ACHN (cell line): ENCODE measurements at places on chromosomes 7 and 10.

GRCh38 chr10:122852261-122852660 lies 6.6 kb upstream of the CUZD1 start:
- no peak for DNase-seq

DNA sequence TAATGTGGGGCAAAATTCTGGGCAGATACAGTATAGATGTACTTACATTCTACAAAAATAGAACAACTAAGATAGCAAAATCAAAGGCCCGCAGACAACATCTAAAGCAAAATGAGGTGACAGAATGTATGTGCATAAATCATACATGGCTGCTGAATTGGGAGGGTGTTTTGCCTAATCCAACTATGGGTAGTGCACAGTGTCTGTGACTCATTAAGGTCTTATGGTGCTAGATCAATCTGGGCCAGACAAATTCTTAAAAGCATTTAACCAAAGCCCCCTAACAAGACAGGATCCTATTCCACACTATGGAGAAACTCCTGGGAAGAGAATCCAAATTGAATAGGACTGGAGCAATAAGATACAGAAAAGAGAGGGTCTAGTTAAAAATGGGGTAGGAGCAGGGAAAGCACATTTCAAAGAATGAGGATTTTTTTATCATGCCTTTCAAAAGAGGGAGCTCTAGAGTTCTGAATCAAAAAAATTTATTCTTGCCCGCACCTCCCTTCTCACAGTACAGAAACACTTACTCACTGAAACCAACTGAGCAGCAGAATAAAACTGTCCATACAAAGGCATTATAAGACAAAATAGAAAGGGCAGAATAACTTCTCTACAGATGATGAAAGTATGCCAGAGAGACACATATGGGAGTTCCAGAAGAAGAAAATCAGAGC lies 181.3 kb downstream of the RNLS start:
- peak; percentile 44 for DNase-seq

DNA sequence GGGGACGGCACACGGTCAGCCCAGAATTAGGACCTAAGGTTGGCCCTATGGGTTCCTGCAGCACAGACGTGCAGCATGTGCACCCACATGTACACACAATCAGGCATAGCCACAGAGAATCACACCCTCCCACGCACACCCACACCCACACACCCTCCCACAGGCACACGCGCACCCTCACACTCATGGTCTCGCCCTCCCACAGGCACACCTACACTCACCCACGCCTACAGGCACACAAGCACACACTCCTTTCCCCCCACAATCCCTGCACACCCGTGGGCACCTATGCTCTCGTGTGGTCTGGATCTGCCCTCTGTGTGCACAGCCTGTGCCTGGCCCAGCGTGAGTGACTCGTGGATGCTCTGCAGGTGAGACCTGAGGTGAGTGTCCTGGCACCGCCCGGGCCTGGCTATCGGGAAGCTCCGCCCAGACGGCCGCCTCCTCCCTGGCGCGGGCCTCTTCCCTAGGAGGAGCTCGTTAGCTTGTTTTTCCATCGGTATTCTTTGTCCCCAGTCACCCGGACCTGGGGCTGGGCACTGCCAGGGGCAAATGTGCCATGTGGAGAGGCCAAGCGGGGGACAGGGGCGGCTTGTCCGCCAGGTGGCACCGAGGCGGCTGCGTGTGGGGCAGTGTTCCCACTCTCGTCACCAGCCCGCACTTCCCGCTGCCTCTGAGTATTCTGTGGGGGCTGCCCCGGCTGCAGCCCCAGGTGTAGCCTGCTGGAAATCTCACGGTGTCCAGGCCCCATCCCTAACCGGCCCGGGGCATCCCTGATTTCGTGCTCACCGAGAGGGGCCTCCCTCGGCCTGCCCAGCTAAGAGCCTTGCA lies 110.2 kb upstream of the FAM20C start:
- DNase-seq, result no peak

DNA sequence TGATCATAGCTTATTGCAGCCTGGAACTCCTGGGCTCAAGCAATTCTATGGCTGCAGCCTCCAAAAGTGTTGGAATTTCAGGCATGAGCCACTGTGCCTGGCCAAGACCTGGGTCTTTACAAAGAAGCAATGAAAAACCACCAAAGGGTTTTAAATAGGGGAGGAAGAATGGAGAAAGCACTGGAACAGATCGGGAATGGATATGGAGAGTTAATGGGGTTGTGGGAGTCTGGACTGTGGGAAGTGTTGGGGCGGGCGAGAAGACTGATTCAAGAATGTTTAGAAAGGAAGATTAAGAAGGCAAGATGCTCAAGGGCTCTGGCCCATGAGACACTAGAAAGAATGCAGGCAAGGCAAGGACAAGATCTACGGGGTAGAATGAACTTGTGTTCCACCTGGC lies 98.5 kb downstream of the CARD11 start:
- no peak for DNase-seq

GRCh38 chr7:130367088-130367755 lies 13.1 kb upstream of the CPA1 start:
- no peak for DNase-seq

- no peak for DNase-seq
Measured at GRCh38 chr10:125838802-125839575, 15.6 kb downstream of the BCCIP start.

- no peak for DNase-seq
Measured at GRCh38 chr7:137655804-137656203, 191.0 kb downstream of the DGKI start.

GRCh38 chr7:26179826-26180497 lies 20.6 kb downstream of the HNRNPA2B1 start:
- DNase-seq, result no peak

DNA sequence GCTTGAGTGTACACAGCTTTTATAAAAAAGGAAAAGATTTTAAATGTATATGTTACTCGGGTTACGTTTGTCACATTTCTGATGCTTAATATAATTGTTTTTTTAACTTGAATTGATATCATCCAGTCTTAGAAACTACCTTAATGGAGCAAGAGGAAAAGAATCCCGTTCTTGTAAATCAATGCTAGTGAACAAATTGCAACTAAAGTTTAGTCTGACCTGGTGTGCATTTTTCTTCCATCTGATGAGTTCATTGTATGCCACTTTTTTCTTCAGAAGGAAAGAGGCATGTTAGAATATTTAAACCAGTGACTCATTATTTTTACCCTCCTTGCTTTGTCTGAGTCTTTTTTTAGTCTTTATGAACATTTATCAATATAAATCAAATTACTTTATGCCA lies 34.7 kb downstream of the NET1 start:
- peak; percentile 45 for DNase-seq

- DNase-seq, result no peak
Measured at GRCh38 chr10:78901694-78902093, 167.1 kb upstream of the ZMIZ1 start.

DNA sequence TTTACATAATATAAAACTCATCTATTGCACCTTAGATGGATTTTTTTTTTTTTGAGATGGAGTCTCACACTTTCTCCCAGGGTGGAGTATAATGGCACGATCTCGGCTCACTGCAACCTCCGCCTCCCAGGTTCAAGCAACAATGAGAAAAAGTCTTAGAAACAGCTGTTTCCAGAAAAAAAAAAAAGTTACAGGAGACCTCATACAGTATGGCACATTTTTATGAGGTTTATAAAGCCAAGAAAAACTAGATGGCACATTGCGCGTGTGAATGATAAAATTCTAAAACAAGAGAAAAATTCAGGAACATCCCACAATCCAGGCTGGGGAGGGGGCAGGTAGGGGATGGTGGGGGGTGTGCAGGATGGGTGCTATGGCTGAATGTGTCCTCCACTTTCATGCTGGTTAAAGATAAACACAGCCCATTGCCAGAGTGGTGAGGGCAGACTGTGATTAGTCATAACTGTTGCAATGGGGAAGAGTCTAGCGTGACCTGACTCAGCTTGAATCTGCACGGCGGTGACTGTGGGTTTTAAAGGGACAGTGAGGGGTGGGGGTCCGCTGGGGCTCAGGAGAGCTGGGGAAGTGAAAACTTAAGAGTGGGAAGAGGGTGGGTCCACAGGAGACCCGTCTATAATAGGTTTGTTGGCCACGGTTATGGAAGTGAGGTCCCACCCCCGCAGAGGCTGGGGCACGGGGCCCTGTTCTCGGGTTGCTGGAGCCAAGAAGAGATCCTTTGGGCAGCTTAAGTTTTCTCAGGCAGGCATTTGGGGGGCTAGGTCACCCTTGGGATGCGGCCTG lies 11.9 kb upstream of the LRRC27 start:
- DNase-seq, result peak; percentile 96

- no peak for DNase-seq
Measured at GRCh38 chr10:110067960-110068770, 60.4 kb downstream of the ADD3 start.

DNA sequence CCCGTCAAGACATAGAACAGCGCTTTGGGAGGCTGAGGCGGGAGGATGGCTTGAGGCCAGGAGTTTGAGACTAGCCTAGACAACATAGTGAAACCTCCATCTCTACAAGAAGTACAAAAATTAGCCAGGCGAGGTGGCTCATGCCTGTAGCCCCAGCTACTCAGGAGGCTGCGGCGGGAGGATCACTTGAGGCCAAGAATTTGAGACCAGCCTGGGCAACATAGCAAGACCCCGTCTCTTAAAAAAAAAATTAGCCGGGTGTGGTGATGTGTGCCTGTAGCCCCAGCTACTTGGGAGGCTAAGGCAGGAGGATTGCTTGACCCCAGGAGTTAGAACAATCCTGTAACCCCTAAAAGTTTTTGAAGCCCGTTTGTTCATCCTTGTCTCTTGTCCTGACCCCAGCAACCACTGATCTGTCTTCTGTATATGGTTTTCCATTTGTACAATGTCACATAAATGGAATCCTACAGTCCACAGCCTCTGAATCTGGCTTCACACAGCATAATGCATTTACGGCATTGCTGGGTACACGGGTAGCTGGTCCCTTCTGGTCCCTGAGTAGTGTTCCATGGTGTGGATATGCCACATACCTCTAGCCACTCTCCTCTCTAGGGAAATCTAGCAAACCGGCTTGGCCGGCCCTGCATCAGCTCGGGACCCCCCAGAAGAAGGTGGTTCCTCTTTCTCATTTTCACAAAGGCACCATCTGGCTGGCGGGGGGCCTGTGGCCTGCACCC lies 8.4 kb downstream of the GTF2IRD1 start:
- DNase-seq, result no peak

DNA sequence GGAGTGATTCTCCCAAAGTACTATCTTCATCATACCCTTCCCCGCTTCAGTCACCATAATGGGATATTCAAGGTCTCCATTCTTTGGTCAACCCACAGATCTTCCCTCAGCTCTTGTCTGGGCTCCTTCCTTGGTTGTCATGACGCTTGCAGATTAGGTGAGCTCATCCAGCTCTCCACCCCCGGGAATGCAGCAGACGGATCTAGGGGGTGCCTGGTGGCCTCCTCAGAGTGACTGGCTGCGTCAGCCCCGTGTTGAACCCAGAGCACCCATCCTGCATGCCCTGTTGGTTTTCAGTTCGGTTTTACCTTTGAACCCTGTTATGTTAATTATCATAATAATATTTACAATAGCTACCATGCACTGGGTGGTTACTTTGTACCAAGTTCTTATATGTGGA lies 6.4 kb downstream of the NEURL1 start:
- DNase-seq, result no peak

DNA sequence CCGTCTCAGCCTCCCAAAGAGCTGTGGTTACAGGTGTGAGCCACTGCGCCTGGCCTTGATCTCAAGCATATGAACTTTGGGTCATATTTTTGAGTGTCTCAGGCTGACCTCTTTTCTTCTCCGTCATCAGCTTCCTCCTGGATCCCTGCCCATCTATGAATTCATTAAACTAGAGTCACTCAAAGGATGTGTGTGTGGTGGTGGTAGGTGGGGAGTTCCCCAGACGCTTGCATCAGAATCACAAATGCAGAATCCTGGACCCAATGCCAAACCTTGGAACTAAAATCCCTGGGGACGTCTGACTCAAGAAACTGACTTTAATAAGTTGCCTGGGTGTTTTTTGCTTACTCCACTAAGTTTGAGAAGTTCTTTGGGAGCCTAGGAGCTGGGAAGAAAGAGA lies 6.7 kb upstream of the CREB5 start:
- DNase-seq, result peak; percentile 86
